ENCODE measurements at places on chromosomes 13 and 19.
A peak's percentile ranks its signal among the peaks of the same experiment; 100 is the strongest.

DNA sequence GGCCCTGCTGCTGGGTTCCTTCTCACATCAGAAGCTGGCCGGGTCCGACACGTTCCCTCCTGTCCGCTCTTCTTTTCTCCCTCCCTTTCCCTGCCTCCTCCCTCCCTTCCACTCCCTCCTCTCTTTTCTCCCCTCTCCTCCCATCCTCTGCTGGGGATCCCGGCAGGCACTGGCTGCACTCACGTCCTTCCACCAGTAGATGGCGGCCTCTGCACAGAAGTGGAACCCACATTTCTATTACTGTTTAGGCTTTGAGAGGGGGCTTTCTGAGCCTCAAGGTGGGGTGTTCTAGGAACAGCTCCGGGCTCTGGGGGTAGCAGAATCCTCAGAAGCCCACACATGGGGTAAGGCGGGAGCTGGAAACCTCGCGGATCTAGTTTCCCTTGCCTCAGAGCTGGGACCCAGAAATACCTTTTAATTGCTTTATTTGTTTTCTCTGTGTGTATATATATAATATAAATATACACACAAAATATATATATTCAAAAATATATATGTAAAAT lies 294.2 kb downstream of the ZNF536 start:
- DNase-seq = peak; percentile 26

GRCh38 chr13:38647312-38647711 lies 39.6 kb upstream of the FREM2 start:
- DNase-seq = no peak

DNA sequence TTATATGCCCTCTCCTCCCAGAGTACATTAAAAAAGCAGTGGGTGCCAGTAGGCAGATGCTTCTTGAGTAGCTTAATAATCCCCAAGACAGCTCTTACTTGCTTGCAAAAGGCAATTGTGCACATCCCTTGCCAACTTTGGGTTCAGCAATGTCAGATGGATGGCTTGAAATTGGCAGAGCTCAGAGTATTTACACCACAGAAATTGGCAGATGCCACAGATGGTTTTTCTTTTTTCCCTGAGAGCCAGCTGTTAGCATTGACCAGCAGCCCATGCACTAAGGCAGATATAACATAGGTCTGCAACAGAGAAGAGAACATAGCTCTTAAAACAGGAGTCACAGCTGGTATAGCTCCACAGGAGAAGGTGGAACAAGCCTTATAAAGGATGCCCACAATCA lies 18.4 kb upstream of the RNASEH2B start:
- DNase-seq = no peak

- no peak for DNase-seq
These were observed 6.9 kb downstream of the NPHS1 start for GRCh38 chr19:35845215-35846037.

DNA sequence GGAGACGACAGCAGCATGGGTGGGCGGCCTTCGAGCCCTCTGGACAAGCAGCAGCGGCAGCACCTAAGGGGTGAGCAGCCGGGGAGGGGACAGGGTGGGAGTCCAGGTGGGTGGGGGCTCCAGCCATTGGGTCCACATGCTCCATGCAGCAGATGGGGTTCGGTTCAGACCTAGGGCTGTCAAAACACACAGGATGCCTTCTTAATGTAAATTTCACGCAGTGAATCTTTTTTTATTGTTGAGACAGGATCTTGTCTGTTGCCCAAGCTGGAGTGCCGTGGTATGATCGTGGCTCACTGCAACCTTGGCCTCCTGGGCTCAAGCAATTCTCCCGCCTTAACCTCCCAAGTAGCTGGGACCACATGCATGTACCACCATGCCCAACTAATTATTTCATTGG lies 15.9 kb downstream of the PGLS start:
- no peak for DNase-seq

DNA sequence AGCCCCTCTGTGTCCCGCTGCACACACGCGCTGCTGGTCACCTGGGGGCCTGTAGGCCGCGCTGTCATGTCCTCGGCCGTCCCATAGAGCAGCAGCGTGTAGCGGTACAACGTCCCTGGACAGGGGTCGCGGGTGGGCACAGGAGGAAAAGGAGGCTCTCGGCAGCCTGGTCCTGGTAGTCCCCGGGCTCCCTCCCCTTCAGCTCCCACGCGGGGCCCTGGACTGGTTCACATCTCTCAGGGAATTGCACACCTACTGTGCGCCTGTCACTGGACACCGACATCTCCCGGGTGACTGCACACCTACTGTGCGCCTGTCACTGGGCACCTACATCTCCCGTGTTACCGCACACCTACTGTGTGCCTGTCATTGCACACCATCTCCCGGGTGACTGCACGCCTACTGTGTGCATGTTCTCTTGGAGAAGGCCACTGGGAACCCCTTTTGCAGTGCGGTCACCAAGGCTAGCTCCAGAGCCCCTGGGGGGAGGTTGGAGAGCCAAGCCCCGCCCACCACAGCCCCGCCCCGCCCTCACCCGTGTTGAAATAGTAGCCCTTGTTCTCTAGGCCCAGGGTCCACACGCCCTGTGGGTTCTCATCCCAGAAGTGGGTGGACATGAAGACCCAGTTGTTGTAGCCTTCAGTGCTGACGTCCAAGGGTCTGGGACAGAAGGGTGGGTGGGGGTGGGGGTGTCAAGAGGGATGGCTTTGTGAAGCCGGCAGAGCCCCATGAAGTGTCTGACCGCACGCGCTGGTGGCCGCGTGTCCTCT lies 3.5 kb upstream of the C19orf25 start:
- DNase-seq = no peak

DNA sequence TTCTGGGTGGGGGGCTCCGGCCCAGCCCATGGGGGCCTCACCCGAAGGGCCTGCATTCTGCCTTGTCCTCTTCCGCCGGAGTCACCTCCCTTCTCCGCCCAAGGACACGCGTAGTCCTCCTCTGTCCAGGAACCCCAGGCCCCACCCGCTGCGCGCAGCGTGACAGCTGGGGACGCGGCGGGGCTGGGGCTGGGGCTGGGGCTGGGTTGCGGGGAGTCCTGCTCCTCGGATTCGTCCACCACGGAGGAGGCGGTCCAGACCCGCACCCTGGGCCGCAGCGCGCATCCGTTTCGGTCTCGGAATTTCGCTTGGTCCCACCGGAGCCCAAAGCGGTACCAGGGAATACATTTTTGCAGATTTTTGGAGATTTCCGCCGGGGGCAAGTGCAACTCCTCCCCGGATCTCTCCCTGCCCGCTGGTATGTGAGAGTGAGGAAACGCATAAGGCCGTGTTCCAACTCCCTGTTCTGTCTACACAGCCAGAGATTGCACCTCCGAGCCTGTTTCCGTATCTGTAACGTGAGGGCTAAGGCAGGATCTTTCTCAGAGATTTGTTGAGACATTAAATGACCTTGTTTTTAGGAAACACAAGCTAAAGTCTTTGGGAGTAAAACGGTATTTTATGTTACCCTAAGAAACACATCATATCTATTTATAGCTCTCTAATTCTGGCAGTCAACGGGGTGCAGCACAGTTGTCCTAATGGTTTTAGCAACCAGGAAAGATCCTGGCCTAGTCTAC lies at the start of gene COX7A1:
Gene COX7A1, minus strand, starts transcription at position 96 of the 740 bp plus-strand sequence. Its CDS starts 40 bp downstream, at position 56.
- no peak for DNase-seq

- DNase-seq = no peak
These were observed 5.7 kb upstream of the JUND start for GRCh38 chr19:18286973-18287635.

- no peak for DNase-seq
These were observed 30.4 kb upstream of the GRTP1 start for GRCh38 chr13:113394339-113394640.

- DNase-seq = no peak
These were observed 22.6 kb downstream of the CYP2F1 start for GRCh38 chr19:41136636-41137455.

- no peak for DNase-seq
These were observed 1.3 kb downstream of the ZNF180 start for GRCh38 chr19:44498988-44499387.

DNA sequence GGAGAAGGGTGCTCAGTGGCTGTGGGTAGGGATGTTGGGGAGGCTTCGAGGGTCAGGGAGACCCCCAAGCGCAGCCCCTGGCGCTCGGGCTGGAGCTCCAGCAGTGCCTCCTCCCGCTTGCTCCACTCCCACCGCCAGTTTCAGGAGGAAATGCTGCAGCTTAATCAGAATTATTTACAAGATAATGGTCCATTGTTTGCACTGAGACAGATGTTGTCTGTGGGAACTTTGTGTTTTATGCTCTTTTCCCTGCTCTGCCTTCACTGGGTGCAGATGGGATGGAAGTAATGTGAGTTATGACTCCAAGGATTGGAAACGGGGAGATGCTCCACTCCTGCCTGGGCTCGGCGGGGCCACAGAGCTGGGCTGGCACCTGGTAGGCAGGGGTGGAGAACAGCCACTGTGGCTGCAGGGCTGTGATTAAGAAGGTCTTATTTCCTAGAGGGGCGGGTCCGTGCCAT lies 192.4 kb downstream of the ZNF536 start:
- no peak for DNase-seq

- DNase-seq = no peak
These were observed 12.3 kb upstream of the DNMT1 start for GRCh38 chr19:10207026-10207425.

- DNase-seq = no peak
These were observed 37.7 kb downstream of the GPR42 start for GRCh38 chr19:35408284-35409171.

DNA sequence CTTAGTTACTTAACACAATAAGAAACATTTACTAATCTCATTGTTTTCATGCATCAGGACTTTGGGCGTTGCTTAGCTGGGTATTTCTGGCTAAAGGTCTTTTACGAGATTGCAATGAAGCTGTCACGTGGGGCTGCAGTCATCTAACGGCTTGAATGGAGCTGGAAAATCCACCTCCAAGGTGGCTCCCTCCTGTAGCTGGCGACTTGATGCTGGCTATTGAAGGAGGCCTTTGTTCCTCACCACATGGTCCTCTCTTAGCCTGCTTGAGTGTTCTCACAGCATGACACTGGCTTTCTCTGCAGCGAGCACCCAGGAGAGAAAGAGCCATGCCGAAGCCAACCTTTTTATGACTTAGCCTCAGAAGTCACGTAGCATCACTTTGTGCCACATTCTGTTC lies 92.0 kb downstream of the NHLRC3 start:
- no peak for DNase-seq

- no peak for DNase-seq
These were observed 204.2 kb downstream of the DCLK1 start for GRCh38 chr13:35926859-35927530.

DNA sequence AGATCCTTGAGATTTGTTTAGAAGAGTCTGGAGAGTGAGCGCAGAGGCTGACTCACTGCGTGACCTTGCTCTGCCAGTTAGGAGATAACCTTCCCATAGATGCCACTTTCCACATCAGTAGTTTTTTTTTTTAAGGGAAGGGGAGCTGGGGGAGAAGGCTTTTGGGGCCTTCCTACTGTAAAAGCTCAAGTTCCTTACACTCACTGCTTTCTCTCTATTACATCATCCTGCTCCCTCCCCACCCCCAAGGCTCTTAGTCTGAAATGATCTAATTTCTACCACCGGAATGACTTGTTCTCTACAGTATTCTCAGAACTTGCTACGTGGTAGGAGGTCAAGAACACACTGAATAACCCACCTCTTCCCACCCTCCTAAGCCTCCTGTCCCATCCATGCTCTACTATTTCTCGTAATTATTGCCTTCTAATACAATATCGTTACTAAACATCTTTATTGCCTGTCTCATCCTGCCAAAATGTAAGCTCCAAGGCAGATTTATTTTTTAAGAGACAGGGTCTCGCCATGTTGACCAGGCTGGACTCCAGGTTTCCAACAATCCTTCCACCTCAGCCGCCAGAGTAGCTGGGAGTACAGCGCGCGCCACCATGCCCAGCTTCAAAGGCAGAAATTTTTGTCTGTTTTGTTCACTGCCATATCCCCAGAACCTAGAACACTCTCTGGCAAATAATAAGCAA lies 1.2 kb downstream of the LONP1 start:
- peak; percentile 60 for DNase-seq

DNA sequence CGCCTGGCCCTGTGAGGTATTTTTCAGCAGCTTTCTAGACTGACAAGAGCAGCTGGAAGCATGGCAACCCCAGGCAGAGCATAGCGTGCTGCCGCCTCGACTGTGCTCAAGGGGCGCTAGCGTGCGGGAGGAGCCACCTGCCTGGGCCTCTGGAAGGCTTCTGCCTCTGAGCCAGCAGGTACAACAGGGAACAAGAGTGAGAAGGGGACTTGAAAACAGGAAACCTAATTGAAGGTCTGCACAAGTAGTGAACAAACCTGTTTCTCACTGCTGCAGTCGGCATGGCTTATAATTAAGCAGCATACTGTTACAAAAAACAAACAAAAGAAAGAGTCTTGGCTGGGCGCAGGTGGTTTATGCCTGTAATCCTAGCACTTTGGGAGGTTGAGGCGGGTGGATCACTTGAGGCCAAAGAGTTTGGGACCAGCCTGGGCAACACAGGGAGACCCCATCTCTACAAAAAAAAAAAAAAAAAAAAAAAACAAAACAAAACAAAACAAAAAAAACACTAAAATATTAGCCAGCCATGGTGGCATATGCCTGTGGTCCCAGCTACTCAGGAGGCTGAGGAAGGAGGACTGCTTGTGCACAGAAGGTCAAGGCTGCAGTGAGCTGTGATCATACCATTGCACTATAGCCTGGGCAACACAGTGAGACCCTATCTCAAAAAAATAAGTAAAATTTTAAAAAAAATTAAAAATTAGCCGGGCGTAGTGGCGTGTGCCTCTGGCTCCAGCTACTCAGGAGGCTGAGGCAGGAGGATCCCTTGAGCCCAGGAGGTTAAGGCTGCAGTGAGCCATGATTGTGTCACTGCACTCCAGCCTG lies 12.6 kb upstream of the GARRE1 start:
- no peak for DNase-seq

GRCh38 chr19:16249826-16250404 lies 52.2 kb downstream of the AP1M1 start:
- DNase-seq = no peak

DNA sequence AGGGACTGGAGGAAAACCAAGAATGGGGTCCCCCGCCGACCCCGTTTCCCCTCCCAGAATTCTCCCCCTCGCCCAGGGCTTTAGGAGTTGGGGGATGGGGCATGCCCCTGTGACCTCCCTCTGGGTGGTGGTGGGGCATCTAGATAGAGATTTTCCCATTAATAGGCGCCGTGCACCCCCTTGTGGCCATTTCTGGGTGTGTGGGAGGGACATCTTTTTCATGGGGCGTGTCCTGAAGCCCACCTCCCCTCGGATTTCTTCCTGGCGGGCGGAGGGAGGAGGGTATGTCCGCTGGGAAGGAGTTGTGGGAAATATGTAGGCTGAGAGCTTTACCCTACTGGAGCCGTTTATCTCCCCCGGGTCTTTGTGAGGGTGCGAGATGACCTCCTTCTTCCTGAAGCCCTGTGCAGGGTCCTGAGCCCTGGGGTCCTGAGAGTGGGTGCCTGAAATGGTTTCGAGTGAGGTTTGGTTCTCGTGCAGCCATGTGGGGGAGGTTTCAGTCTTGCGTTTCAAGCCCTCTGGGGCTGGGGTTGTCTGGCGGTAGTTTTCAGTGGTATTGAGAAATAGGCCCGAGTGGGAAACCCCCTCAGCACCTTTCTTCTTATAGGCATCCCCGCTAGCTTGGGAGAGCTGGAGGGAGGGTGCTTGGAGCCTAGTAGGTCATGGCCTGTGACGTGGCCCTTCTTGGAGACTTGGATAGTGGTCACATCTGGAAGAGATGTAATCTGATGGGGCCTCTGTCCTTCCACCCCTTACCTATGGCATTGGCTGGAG lies 1.0 kb downstream of the PRMT1 start:
- peak; percentile 82 for DNase-seq
